DMS79 (cell line): ENCODE measurements at places on chromosomes 6 and 20.

GRCh38 chr6:4658486-4658885 is 117.7 kb upstream of the CDYL start:
- DNase-seq, result no peak

DNA sequence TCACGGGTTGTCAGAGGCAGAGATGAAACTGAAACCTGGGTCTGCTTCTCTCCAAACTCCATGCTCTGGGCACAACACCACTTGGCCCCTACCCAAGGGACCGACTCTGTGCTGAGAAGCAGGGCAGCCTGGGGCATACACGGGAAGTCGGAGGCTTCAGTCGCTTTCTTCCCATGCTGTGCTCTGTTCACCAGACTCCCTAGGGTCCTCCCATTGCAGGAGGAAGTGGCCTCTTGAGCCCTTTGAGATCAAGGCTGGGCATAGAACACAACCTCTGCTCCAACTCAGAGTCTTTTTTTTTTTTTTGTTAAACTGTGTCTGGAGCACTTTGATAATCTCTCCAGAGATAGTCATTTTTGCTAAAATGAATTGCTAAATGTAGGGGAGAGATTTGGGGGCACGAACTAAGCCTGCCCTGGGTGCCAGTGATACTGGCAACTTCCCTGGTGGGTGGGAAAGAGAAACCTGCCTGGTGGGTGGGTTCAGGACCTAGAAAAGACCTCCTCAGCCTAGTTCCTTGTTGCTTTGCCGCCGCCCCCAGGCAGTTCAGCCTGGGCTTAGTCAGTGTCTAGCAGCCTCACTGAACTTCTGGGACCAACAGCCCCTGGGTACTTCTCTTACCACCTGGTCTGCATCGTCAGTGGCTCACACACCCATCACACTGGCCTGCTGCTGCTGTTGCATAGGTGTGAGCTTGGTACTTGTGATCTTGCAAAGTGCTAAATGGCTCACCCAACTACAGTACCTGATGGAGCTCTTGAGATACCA is 62.0 kb downstream of the PPP1R14C start:
- DNase-seq, result peak; percentile 86

- no peak for DNase-seq
Observed at GRCh38 chr6:80696268-80696667, 589.8 kb downstream of the BCKDHB start.

DNA sequence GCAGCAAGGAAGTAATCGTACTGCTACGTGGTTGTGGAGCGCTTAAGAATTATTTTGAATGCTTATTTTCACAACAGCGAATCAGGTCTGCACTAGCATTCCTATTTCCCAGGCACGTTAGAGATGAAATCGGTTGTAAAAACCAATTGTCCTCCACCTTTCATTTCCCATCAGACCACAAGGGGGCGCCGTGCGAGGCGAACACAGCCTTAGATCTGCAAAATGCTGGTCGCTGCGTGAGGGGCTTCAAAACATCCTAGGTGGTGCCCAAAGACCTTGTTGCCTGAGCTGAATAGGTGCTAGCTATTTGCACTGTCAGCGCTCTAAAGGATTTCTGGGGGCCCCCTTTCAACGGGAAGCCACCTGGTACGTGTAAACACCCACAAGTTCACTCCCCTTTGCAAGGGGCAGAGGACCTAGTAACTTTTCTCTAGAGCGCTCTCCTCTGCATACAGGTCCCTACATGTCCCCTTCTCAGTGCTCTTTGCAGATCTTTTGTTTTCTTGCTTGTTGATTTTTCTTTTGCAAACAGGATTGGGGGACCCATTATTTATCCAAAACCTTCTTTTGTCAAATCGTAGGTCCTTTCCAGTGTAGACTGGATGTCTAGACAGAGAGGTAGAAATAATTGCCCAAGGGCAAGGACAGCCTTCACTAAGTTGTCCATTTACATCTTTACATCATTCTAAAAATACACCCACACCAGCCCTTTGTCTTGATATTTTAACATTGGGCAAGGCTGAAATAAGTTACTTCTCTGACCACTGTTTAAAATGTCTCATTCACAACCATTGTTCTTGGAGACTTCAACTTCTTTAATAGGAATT is 59.8 kb downstream of the NEDD9 start:
- no peak for DNase-seq

DNA sequence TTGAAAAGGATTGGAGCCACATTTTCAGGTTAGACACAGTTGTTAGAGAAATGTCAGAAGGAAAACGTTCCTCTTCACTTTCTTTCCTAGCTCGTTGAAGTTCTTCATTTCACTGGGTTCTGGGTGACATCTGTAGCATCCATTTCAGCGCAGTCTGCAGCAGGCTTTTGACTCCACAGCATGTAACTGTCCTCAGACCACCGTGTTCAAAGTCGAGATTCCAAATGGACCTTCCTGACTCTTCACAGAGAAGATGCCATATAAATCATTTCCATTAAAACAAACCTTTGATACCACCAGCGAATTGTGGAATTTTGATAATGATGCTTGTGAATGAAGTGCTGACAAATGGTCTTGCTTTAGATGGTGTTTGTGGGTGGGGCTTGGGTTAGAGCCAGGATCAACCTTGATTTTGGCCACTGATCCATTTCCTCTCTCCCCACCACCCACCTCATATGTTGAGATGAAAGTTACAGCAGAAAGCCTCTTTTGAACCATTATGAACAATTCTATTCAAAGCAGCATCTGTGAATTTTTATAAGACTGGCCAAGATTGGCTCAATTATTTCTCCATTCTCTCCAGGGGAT is 185.3 kb upstream of the PREP start:
- DNase-seq, result no peak

DNA sequence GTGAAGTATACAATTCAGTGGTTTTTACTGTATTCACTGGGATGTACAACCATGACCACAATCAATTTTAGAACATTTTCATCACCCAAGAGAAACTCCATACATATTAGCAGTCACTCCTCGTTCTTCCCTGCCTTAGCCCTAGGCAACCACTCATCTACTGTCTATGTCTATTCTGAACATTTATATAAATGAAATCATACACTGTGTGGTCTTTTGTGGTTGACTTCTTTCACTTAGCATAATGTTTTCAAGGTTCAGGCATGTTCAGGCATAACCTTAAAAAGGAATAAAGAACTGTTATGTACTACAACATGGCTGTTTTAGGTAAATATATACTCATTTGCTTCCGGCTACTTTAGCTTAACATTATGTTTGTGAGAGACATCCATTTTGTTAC is 37.3 kb downstream of the BLTP3A start:
- DNase-seq, result peak; percentile 31

DNA sequence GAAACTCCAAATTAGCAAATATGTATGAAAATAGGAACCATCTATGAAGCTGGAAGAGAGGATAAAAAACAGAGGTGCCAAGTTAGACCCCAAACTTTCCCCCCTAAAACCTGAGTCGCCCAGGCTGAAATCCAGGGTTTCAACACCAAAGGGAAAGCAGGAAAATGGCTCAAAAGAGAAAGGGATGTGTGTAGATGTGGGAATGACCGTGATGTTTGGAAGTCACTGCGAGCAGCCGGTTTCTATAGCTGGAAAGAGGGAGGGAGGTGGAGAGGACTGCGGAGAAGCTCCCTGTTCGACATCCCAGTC is 4.5 kb downstream of the RING1 start:
- DNase-seq, result no peak

DNA sequence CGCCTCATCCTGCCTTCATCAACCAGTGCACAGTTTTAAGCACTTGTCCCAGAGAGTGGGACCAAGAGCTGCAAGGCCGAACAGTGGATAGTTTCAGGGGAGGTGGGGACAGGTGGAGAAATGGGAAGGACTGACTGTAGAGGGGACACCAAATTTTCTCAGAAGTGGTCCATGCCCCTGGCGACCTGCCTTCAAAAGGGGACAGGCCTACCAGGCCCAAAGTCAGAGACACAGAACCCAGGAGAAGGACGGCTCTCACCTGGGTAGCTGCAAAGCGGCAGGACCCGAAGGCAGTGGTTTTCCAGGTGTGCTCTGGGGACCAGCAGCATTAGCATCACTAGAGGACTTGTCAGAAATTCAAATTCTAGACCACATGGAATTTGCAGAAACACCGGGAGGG is 5.8 kb downstream of the TFEB start:
- DNase-seq, result no peak

GRCh38 chr6:27297857-27298730 is 14.0 kb downstream of the POM121L2 start:
- no peak for DNase-seq

GRCh38 chr6:169641461-169642085 is 60.3 kb downstream of the WDR27 start:
- DNase-seq, result no peak

DNA sequence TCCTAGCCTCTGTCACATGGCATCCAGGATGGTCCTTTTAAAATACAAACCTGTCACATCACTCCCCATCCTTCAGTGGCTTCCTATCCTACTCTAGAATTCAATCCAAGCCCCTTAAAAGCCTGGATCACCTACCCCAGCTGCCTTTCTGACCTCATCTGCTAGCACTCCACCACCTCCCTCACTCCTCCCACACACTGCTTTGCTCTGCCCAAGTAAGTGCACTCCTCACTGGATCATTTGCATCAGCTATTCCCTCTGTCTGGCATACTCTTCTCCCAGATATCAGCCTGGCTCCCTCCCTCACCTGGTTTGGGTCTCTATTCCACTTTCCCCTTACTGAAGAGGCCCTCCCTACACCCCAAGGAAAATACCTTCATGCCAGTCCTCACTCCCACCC is 10.5 kb downstream of the C6orf136 start:
- no peak for DNase-seq

DNA sequence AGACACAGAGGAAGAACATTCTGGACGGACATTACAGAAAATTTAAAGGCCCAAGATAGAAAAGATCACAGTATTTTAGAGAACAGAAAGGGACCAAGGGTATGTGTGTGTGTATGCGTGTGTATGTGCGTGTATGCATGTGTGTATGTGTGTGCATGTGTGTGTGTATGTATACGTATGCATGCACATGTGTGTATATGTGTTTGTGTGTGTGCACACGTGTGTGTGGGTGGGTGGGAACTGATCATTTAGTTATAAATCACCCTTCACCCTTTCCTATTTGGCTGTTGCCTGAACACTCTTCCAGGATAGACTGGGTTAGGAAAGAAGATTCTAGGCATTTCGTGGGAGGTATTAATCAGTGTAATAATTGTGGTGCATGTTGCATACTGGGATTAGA is 634.4 kb downstream of the DHX35 start:
- no peak for DNase-seq

DNA sequence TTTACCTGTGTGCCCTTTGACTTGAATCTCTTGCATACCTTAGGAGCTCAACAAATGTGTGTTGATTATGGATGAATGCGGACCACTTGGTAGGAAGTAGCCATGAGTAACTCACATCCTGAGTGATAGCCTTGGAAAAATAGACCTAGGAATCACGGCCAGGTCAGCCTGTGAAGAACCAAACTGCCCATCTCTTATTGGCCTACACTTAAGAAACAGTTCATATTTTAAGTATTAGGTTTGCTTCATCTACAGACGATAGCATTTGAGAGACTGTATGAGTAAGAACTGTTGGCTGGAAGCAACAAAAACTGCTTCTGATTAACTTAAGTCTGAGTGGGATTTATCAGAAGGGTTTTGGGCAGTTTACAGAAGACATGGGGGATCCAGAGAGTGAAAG is 320.1 kb upstream of the PRND start:
- no peak for DNase-seq

DNA sequence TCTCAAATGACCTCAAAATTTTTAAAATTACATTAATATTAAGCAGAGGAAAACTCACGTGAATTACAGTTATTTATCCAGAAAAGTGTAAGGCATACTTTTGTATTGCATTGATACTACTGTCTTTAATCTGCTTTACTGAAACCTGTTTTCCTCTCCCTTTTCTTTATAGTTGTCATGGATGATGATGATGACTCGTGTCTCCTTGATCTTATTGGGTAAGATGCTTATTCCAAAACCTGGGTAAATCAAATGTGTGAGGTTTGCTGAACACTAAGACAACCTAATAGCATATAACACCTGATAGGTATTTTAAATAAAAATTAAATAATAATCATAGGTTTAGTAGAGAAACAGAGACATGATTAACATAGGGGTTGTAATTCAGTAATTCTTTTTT is 40.0 kb downstream of the BICRAL start:
- DNase-seq, result no peak

- no peak for DNase-seq
Observed at GRCh38 chr20:10708351-10709185, 34.8 kb upstream of the JAG1 start.

- DNase-seq, result no peak
Observed at GRCh38 chr6:68635412-68635705, 277 bp downstream of the ADGRB3 start.

GRCh38 chr6:51778666-51779065 is 308.7 kb downstream of the PKHD1 start:
- DNase-seq, result no peak

- DNase-seq, result no peak
Observed at GRCh38 chr6:73560182-73560732, 39.4 kb upstream of the EEF1A1 start.

GRCh38 chr6:21468461-21468860 is 125.1 kb upstream of the SOX4 start:
- DNase-seq, result no peak

- no peak for DNase-seq
Observed at GRCh38 chr6:13662651-13663334, 47.7 kb downstream of the NOL7 start.

DNA sequence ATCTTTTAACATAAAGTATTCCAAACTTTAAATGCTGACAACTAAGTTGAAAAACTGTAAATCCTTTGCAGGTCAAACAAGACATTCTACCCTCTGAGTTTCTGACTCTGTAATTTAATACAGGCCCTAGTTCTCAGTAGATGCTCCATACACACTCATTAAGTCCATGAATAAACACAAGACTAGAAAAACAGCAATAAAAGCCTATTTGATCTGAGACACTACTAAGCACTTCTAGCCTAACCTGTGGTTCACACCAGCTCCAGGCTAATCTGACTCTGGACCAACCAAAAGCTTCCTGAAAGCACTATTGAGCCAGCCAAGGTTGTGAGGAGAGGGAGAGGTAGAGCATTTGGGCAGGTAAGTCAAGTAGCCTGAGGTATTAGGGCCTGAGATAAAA is 103.9 kb downstream of the EPM2A start:
- no peak for DNase-seq

GRCh38 chr6:22940581-22941290 is 371.4 kb downstream of the HDGFL1 start:
- DNase-seq, result no peak

- no peak for DNase-seq
Observed at GRCh38 chr6:111603685-111604084, 2.0 kb downstream of the TRAF3IP2 start.

DNA sequence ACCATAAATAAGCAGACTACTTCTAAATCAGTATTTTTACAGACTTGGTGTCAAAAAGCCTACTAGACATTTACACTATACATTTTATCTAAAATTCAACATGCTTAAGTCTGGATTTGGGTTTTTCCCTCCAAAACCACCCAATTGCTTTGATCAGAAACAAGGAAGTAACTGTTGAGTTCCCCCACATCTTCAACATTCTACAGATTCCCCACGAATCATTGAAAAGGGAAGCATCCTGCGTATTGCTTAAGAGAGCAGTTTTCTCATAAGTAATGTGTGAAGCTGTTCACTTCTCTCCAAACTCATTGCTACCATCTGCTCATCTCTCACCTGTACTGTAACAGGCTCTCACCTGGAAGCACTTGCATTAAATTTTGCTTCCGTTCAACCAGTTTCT is 36.4 kb upstream of the RNF144B start:
- DNase-seq, result no peak

GRCh38 chr20:40583636-40584035 is 105.4 kb downstream of the MAFB start:
- no peak for DNase-seq
